ENCODE measurements at places on chromosomes 5 and 9.

GRCh38 chr9:90851444-90851843, 49.8 kb downstream of the SYK start:
- no peak for DNase-seq

DNA sequence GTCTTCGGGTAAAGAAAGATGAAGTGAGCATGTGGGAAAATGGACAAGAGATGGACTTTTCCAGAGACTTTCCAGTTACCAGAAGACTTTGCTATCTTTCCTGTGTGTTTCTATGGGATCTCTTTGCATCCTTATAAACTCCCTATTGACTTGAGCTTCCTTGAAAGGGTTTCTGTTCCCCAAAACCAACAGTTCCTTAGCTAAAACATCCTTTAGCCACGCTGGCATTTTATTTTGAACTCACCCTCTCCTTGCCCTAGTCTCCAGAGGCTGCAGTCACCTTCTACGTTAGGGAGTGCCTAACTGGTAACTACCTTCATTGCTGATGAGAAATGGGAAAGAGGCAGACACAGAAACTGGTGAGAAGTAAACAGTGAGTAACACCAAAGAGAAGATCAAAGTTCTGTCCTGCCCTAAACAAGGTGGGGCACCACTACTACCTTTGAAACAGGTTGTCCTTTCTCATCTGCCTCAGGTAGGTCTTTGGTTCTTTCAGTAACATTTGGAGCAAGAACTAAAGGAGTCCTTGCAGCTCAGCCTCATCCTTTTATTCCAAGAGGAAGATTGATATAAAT, 402.9 kb downstream of the ENC1 start:
- no peak for DNase-seq

DNA sequence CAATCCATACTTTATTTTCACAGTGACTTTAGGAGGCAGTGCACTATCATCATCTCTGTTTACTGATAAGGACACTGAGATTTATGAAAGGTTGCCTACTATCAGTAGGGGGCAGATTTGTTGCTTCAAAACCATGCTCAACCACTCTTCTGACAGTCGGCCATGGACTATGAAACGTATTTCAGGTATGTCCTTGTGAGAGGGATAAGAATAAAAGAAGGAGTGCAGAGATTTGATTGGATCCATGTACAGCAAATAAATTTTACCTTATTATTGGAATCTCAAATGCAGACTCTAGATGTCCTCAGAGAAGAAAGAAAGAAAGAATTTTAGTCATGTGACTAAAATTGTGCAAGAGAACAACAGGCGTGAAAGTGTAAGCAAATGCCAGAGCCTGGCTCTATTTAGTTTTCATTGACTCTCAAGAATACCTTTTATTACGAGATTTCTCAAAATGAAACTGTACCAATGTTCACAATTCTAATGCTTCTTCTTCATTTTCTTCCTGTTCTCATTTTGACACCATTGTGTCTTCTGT, 296.6 kb upstream of the RASA1 start:
- no peak for DNase-seq

GRCh38 chr5:59040024-59040803, 457.3 kb downstream of the RAB3C start:
- no peak for DNase-seq
